ENCODE measurements at places on chromosomes 5 and 9.

GRCh38 chr5:68225911-68226545 is 10.5 kb downstream of the PIK3R1 start:
- DNase-seq, result no peak

DNA sequence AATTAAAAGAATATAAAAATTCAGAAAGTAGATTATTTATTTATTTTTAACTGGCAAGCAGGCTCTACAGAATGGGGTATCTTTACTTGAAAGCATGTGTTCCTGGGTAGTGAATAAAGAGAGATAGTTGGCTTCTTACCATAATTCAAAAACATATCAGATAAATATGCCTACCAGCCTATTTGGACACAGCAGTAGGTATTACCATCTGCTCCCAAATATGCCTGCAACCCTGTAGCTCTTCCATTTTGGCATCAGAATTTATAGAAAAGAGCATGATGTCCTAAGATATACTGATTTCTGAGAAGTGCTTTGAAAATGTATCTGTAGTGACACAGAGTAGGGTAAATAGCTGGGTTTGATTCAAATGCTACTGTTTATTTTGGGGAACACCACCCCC is 1300.5 kb upstream of the DMAC1 start:
- no peak for DNase-seq

DNA sequence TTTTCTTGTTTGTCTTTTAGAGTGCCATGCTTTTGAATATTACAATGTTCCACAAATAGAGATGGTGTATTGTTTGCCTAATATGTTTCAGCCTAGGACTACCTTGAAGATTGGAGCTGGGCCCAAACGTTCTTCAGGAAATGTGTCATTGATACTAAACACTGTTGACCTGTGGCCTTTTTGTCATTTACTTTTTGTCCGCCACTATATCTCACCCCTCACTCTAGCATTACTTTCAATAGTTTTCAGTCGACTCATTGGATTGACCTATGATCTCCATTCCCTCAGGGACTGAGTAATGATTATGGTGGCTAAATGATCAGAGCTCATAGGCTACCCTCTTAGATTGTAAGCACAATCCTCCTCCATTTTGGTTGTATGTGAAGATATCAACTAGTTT is 115.8 kb downstream of the NUDT12 start:
- no peak for DNase-seq

DNA sequence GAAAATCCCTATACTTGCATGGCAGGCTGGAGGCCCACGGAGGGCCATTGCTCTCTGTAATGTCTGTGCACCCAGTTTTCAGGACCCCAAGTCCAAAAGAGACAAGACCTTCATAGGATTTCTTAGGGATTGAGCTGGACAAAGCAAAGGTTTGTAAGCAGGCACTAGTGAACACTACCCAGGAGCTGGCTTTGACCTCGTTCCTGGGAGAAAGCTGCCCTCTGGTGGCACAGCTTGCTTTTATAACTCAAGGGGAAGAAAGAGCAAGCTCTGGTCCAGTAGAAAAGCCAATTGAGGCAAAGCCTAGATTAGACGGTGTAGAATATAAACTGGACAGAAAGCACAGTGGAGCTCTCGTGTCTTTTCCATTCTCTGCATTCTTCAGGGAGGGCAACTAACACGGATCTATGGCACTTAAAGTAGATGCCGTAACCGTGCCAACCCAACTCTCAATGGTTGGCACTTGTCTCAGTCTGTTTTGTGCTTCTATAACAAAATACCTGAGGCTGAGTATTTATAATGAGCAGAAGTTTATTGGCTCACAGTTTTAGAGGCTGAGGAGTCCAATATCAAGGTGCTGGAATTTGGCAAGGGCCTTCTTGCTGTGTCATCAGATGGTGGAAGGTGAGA is 7.9 kb downstream of the GABRP start:
- DNase-seq, result peak; percentile 20

- DNase-seq, result no peak
Measured at GRCh38 chr9:88786291-88787079, 204.8 kb upstream of the S1PR3 start.

- no peak for DNase-seq
Measured at GRCh38 chr9:107898761-107899160, 409.2 kb upstream of the KLF4 start.

DNA sequence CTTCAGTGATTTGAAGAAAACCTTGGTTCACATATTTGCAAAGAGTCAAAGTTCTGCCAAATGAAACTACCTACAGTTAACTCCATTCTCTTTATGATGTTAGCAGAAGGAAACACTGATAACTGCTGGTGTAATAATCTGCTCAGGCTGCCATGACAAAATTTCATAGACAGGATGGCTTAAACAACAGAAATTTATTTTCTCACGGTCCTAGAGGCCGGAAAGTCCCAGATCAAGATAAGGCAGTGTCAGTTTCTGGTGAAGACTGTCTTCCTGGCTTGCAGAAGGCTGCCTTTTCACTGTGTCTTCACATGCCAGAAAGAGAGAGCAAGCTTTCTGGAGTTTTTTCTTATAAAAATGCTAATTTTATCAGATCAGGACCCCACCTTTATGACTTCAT is 102.4 kb upstream of the PARP8 start:
- no peak for DNase-seq

DNA sequence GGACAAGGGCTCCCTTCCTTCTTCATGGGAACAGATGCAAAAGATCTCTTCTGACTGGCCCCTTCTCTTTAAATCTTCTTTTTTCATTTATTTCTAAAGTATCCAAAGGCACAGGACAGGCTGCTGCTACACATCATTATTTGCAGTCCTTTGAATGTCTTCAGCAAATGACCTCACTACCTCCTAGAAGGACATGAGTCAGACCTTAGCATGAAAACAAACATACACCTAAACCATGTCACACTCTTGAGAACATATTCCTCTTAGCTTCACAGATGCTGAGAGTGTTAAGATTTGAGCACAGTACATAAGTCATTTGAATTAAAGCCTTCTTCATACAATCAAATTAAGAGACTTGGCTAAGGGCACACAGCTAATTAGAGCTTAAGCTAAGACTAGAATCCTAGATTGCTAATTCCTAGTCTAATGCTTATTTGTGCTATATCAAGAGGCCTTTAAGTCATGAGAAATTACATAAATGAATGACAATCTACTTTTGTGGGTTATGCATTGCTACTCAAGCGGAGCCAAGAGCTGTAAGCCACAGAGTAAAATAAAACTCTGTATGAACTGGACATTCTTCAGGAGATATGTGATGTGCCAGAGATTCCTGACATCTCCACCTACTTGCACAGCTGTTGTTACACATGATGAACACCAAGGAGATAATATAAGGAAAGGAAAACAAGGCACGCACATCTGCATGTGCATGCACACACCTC is 109.1 kb upstream of the PTGER4 start:
- DNase-seq, result no peak

DNA sequence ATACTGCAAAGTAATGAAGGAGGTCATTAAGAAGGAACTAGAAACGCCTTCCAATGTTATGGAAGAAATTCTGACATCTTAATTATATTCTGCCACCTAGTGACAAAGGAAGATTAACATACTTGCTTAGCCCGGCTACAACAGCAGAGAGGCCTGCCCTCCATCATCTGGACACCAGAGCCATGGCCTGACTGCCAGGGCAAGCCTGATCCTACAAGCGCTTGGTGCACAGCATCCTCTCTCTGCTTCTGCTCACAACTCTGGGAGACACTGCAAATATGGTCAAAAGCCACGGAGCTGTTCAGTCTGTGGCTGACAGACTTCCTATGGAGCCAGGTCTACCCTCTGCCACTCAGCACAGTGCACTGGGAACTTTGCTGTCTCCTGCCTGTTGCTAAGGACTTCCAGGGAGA is 87.3 kb upstream of the SLC44A1 start:
- DNase-seq, result no peak

DNA sequence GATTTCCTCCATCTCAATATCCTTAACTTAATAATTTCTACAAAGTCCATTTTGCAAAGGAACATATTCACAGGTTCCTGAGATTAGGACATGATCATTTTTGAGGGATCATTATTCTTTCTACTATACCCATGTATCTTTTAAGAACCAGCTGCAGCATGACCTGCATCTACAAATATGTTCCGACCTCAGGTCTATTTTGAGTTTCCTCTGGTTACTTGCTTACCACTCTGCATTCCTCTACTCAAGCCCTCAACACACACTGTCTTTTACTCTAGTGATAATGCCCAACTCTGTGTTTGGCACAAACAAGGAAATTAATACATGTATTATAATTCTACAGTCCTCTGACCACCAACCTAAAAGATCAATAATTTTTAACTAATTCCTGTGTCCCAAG is 386.1 kb downstream of the DNAH5 start:
- DNase-seq, result no peak

GRCh38 chr5:178808886-178809285 is 50.9 kb upstream of the ZNF354B start:
- no peak for DNase-seq

- DNase-seq, result no peak
Measured at GRCh38 chr5:126464016-126464415, 40.8 kb downstream of the GRAMD2B start.

DNA sequence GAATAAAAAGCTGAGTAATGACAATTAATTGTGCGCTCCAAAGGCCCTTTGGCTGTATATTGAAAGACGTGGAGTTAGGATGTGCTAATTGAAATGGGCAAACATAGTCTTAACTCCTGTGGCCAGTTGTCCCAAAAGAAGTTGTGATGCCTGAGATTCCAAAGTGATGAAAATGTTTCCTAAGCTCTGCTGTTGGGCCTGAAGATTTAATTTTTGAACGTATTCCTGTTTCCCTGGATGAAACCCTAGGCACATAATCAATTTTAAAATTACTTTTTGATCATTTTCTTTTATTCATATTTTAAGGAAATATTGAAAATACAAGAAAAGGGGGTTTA is 87.9 kb downstream of the PRDM6 start:
- no peak for DNase-seq

Data from stimulated activated naive B cell treated with anti-CD40 and anti-IgM and Interleukin-4, amounts not matched to agents 10 μg/mL and 1 μg/mL and 100 μg/mL, for 72 hours (primary cell).